ENCODE measurements at places on chromosomes 12 and 14.

- DNase-seq, result no peak
Measured at GRCh38 chr12:52629281-52630007, 11.1 kb upstream of the KRT73 start.

GRCh38 chr12:17456486-17456885 lies 633.5 kb downstream of the RERGL start:
- DNase-seq, result no peak

GRCh38 chr12:8031872-8032241 lies 659 bp upstream of the FOXJ2 start:
- no peak for DNase-seq

- DNase-seq, result no peak
Measured at GRCh38 chr14:49319810-49320209, 266.4 kb downstream of the RPS29 start.

DNA sequence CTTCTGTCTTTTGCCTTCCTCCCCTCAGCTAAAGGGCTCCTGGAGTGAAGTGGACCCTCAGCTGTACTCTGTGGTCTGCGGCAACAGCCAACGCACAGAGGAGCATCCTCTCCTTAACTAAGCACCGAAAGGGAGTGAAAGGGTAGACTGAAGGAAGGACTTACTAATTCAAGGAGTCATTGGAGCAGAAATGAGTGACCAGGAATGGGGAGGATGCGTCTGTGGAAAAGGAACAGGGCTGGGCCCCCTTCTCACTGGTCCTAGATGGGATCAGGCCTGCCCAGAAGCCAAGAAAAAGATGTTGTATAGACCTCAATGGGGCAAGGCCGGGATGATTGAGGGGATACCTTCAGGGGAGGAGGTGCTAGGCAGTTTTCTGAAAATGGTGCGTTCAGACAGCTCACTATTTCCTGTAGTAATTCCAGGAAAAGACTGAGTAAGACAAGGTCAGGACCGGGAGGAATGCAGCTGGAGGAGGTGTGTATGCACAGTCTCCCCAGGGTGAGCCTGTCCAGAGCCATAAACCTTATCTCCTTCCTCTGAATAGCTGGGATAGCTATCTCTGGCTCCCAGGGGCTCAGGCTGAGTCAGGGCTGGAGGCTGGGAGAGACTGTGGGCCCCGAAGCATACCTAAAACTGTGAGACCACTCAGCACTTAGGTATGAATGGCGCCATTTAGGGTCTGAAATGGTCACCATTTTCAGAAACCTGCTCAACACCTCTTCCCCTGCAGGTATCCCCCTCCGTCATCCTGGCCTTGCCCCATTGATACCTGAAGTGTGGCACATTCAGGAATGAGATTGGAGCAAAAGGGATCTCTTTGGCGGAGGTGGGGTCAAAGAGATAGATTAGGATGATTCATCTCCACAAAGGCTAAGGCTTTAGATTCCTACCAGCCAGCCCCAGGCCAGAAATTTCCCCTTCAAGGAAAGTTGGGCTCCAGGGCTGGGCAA lies 20.2 kb upstream of the KRT8 start:
- no peak for DNase-seq

DNA sequence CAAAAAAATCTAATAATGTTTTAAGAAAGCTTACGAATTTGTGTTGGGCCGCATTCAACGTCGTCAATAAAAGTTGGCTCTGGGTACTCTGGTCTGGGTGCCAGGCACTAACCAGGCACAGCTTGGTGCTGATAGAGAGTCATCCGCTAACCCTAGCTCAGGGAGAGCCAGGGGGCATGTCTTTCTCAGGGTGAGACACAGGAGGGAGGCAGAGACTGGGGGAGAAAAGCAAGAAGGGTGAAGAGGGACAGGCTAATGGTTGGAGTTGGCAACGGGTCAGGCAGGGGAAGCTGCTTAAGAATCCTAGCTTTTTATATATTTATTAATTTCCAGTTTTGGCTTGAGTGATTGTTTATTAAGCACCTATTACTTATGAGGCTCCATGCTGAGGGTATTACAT lies 105.0 kb downstream of the CMKLR1 start:
- DNase-seq, result no peak

DNA sequence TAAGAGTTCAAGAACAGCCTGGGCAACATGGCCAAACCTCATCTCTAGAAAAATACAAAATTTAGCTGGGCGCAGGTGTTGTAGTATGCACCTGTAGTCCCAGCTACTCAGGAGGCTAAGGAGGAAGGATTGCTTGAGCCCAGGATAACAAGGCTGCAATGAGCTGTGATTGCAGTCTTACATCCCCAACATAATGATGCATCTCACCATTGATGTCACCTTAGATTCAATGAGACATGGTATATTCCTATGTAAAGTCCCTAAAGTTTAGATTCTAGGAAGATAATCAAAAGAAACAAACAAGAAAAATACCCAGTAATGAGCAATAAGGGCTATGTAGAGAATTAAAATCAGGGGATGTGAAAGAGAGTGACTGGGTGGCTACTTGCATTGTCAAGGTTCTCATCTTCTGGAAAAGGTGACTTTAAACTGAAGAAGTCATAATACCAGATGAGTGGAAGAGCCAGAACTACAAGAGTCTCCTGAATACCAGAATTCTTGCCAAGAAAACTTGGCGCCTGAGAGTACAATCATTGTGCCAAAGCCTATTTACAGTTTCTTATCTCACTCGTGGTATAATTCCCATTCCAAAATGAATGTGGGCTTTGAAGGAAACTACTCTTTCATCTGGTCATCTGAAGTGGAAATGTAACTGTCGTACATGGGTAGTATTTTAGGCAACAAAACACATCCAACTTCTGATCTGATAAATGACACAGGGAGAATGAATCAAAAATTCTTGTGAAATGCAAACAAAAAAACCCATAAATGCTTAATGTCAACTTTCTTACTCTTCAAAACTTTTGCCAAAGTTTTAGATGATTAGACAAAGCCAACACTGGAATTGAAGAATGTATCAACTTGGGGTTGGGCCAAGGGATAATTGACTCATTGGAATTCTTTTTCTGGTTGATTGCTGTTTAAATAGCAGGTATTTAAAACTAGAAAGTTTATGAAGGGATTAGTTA lies 81.1 kb upstream of the ST8SIA1 start:
- DNase-seq, result no peak

DNA sequence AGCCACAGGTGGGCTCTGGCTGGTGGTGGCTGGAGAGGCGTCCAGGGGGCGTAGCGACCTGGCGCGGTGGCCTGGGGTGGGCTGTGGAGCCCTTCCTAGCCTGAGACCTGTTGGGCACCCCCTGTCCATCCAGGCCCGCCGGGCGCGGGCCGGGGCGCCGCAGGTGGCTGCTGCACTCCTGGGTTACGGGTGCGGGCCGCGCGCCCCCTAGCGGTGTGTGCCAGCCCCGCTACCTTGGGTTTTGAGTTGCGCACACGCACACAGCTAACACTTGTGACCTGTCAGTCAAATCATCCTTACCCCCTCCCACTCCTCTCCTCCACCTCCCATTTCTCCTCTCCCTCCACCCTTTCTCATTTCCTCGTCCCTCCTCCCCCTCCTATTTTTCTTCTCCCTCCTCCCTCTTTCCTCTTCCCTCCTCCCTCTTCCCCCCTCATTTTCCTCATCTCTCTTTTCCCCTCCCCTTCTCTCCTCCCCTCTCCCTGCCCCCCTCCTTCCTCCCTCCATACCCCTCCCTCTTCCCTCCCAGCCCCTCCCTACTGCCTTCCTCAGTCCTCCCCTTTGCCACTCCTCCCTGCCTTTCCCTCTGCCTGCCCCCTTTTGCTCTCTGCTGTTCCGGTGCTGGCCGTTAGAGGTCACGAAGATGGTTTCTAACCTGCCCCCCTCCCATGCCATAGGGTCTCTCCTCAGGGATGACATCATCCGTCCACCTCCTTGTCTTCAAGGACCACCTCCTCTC lies 2.3 kb downstream of the MEG3 start:
- no peak for DNase-seq

- DNase-seq, result no peak
Measured at GRCh38 chr12:93425736-93426411, 15.9 kb downstream of the UBE2N start.

DNA sequence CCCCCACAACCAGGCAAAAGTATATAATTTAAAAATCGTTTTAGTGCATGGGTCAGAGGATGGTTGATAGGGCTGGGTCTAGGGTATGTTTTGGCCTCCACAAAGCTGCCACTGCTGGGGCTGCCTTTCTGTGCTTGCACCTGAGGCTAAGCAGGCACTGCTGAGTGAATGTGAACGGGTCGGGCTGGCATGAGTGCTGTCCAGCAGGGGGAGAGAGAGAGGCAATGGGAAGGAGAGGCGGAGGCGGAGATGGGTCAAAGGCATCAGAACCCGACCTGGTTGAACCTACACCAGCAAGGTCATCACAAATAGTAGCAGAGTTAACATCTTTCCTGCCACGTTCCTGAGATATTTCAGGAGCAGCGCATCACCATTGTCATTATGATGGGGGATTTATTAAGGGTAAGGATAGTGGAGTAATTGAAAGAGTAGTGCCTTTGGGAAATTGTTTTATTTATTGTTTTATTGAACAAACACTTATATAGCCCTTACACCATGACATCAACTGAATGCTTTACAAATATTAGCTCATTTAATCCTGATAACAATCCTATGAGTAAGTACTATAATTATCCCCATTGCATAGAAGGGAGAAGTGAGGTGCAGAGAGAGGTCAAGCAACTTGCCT lies 5.8 kb upstream of the NRXN3 start:
- DNase-seq, result no peak

DNA sequence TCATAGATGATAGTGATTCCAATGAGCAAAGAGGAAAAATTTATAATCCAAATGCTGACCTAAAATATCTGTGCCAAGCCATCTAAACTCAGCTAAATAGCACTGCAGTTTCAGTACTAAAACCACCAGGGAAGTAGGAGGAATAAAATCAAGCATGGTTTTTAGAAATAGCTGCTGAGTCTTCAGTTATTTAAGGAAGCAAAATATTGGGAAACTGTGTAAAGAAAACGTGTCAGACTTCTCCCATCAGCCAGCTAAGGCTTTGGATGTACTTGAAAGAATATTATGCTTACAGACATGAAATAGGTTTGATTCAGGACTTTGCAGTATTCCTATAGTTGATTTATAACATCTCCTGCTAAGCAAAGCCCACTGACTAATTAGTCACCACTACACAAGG lies 24.7 kb downstream of the CLEC2D start:
- no peak for DNase-seq

DNA sequence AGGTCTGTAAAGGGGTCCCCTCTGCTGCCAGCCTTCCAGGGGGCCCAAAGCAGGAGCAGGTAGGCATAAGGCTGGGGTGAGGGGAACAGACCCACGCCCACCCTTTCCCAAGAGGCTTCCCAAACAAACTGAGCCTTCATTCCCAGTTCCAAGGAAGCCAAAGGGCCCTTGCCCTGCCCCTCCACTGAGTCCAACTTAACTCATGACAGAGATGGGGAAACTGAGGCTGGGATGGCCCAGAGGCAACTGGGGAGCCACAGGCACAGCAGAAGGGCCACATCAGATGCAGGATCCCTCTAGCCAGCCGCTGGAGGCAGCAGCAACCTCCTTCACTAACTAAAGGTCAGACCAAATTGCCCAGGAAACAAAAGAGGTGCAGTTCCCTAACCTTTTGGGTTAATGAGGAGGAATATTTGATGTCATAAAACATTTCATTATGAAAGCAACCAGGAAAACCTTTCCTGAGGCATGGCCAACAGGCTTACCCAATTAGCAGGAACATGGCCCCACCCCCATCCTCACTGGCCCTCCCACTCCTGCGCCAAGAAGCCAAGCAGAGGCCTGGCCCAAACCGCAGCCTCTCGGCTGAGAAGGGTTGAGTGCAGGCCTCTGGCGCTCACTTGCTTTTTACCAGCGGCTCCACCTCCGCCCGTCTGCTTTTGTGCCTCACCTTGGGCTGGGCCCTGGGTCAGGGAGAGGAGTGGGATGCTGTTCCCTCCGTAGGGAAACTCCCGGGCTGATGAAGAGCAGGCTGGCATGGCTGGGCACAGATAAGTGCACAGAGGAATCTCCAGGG lies 293.5 kb upstream of the RTL1 start:
- DNase-seq, result no peak

- no peak for DNase-seq
Measured at GRCh38 chr12:2057041-2057794, 4.4 kb downstream of the CACNA1C start.

DNA sequence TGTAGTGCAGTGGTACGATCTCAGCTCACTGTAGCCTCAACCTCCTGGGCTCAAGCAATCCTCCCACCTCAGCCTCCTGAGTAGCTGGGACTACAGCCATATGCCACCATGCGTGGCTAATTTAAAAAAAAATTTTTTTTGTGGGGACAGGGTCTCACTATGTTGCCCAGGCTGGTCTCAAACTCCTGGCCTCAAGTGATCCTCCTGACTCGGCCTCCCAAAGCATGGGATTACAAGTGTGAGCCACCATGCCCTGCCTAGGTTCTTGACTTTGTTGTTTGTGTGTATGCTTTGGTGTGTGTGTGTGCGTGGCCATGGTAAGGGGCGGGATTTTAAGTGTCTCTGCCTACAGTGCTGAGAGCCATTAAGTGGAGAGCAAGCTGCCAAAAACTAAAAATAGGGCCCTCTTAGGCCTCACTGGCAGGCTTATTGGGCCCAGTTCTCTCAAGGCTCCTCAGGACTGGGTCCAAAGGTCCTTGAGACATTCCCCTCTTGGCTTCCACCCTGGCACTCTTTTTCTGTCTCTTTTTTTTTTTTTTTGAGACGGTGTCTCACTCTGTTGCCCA lies 5.1 kb downstream of the COX14 start:
- DNase-seq, result no peak

- no peak for DNase-seq
Measured at GRCh38 chr14:22588526-22589095, 413 bp downstream of the DAD1 start.

DNA sequence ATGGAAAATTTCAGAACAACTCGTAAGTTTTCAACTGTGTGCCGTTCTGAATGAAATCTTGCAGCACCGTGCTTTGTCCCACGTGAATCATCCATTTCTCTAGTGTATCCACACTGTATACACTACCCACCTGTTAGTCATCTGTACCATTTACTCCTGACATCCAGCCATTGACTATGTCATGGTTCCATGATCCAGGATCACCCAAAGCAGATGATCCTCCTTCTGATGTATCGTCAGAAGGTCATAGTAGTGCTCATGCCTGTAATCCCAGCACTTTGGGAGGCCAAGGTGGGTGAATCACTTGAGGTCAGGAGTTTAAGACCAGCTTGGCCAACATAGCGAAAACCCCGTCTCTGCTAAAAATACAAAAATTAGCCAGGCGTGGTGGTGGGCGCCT lies 122.9 kb downstream of the PPHLN1 start:
- DNase-seq, result no peak

- no peak for DNase-seq
Measured at GRCh38 chr12:15423629-15424028, 101.3 kb downstream of the PTPRO start.

- no peak for DNase-seq
Measured at GRCh38 chr12:107554941-107555340, 130.7 kb upstream of the PWP1 start.

GRCh38 chr12:24954261-24954660 lies 5.4 kb upstream of the BCAT1 start:
- no peak for DNase-seq

All from activated naive CD4-positive, alpha-beta T cell (primary cell).